ENCODE measurements at places on chromosomes 7 and 10. TPM values are rescaled to one million over a fixed set of nuclear protein-coding genes. Genes with fewer than 3 reads are reported as not detected.

- no peak for DNase-seq
Measured at GRCh38 chr7:80186721-80187120, 52.1 kb downstream of the GNAI1 start.

GRCh38 chr7:75772081-75773077, at the start of gene CCL26:
TSS of gene CCL26 (minus strand) at chr7:75772211. CDS start at chr7:75772176, 35 bp downstream.
- DNase-seq: peak; percentile 55

DNA sequence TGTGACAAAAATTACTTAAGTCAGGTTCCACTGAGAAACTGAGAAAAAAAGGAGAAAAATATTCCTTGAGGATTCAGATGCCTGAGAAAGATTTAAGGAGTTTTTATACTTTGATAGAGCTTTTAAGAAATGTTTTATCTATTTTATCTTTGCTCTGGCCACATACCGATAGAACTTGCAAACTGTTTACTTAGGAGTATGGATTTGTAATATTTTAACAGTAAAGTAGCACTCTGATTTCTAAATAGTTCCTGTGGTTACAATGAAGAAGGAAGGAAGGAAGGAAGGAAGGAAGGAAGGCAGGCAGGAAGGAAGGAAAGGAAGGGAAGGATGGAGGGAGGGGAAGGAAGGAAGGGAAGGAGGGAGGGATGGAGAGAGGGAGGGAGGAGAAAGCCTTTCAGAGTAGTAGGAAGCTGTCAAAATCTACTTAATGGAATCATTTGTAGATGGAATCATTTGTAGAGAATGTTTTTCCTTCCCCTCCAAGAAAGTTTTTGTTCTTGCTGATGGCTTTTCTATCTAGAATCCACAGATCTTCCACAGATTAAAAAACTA, 489.0 kb upstream of the ANKRD30A start:
- no peak for DNase-seq

The MBLAC1 gene
- total RNA-seq: 2.2 TPM

The SMKR1 gene
- 0.72 TPM for total RNA-seq

The HOGA1 gene
- 2.7 TPM for total RNA-seq
